Left forelimb (tissue), 1 donor: ENCODE measurements at places on chromosomes 1 and 21.

GRCh38 chr1:4627353-4627752 lies 27.1 kb upstream of the AJAP1 start:
- DNase-seq: no peak

DNA sequence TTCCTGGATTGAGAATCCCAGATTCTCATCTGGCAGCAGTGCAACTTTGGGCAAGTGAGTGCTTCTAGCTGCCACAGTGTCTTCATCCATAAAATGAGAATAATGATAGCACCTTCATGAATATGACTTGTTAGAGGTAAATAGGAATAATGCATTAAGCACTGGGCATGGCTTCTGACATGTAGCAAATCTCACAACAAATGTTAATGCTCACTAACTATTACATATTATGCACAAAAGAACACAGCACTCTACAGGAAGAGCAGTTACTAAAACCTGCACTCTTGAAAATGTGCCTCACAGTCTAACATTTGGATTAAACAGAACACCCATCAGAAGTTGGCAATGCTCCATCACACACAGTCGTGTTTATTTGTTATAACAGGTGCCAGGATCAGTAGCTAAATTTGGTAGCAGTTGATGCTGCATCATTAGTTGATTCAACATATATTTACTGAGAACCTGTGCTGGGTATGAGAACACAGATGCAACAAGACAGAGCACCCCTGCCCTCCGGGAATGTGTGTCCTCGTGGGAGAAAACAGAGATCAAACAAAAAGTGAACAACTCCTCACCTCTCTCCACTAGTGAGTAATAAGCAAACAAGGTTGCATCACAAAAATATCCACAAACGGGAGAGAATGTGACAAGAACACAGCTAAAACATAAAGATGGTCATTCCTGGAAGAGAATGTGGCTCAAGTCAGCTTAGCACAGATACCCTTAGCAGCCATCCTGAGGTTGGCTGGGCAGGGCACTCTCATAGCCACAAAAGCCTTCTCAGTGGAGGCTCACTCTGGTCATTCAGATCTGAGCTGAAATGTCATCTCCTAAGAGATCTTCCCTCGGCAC lies 26.2 kb upstream of the LBR start:
- DNase-seq: peak; percentile 44

DNA sequence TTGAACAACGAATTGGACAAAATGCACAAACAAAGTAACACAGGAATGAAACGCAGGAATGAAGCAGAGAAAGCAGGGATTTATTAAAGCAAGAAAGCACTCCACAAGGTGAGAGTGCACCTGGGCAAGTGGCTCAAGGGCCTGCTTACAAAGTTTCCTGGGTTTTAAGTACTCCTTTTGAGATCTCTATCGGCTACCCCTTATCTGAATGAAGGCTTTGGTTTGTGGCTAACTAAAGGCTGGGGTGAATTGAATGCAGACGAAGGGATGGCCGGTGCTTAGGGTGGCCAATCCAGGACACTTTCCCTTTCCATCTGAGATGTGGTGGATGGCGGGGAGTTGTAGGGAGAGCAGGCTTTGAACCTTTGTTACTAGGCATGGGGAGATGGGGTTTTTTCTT lies 151.4 kb upstream of the KIAA0040 start:
- no peak for DNase-seq

DNA sequence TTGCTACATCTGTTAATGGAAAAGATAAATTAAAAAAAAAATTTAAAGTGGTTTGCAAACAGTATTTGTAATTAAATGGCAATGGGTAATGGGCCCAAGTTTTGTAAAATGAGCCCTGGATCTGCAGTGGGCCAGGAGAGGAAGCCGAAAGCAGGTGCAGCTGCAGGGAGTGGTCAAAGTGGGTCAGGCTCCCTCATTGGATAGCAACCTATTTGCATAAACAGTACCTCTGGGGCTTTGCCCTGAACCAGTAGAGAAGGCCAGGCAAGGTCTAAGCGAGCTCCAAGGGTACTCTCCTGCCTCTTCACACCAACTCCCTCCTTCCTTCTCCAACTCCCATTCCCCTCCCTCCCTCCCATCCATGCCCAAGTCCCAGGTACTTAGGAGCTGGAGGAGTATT lies 138.9 kb downstream of the HMGB4 start:
- no peak for DNase-seq

DNA sequence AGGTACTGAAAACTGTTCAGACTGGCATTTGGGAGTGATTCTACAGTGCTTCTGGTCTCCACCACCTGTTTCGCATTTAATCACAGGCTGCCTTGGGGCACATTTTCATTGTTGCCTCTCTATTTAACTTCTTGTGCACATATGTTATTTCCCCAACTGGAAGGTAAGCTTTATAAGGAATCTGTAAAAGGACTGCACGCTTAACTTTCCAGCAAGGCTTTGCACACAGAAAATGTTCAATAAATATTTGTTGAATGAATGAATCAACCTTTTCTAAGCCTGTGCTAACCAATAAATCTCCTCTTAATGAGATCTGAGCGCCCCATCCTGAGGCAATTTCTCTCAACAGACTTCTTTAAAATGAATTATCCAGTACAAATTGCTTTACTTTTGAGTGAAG lies 84.3 kb upstream of the ARHGAP29 start:
- DNase-seq: no peak

GRCh38 chr1:27377760-27378495 lies 3.3 kb upstream of the FCN3 start:
- DNase-seq: no peak

DNA sequence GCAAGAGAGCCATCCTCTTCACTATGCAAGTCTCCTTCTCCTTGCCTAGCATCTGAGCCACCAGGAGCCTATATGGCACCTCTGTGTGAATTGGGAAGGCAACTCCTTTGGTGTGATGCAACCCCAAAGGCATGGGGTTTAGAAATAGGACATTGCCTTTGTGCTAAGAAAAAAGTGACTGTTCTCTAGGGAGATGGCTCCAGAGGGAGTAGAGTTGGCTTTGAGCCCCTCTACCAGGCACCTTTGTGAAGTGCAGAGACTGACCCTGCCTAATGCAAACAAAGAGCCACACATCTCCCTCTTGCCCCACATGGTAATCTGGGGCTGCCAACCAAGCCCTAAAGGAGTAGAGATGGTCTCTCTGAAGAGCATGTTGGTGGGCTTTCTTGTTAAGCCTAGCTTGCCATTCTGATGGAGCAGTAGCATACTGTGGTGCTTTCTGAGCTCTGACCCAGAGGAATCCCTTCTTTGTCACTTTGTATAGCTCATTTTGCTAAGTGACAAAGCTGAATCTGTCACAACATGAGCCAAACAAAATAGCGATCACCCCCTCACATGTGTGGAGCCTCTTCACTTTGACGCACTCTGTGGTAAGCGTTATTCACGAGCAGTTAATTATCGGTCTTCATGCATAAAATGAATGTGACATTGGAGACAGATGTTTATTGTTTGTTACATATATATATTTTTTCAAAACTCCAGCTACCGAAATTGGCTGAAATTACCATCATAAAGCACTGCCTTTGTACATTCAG lies 74.4 kb downstream of the RWDD3 start:
- DNase-seq: no peak
